Activated T-helper 2 cell treated with anti-CD3 and anti-CD28 coated beads, Interferon-gamma antibody, Interleukin-2, Interleukin-4, amounts not matched to agents 10 μg/mL and 5 μg/mL and 100 μg/mL, durations not matched to agents 14 hours and 24 hours and 36 hours (primary cell): ENCODE measurements at places on chromosomes 6 and 20. TPM values are rescaled to one million over a fixed set of nuclear protein-coding genes. Genes with fewer than 3 reads are reported as not detected.

TSBP1 gene
- total RNA-seq = not detected in 2 replicates

BPI gene
- total RNA-seq = not detected in 2 replicates

PSMG4 gene
- 26.4 and 30.9 TPM in 2 replicates for total RNA-seq

GRCh38 chr6:21278375-21278745 is 315.2 kb upstream of the SOX4 start:
- DNase-seq = no peak
- no peak overlapping the region for H3K27ac ChIP-seq
- no peak overlapping the region for H3K4me3 ChIP-seq
- no peaks in the 10 kb centered on the region for H3K27me3 ChIP-seq
- no peaks in the 10 kb centered on the region for H3K4me1 ChIP-seq

- no peak overlapping the region for H3K27ac ChIP-seq
- no peak overlapping the region for H3K4me3 ChIP-seq
- no peak for DNase-seq
- H3K27me3 ChIP-seq = no peaks in the 10 kb centered on the region
These were observed 72.2 kb downstream of the GINS1 start for GRCh38 chr20:25479638-25480037.
